CD4-positive, alpha-beta T cell treated with Interleukin-17A for 1 hour (primary cell): ENCODE measurements at places on chromosomes 11 and 22.

GRCh38 chr11:65856689-65857499 lies 1.1 kb downstream of the CFL1 start:
- peak; percentile 86 for DNase-seq

DNA sequence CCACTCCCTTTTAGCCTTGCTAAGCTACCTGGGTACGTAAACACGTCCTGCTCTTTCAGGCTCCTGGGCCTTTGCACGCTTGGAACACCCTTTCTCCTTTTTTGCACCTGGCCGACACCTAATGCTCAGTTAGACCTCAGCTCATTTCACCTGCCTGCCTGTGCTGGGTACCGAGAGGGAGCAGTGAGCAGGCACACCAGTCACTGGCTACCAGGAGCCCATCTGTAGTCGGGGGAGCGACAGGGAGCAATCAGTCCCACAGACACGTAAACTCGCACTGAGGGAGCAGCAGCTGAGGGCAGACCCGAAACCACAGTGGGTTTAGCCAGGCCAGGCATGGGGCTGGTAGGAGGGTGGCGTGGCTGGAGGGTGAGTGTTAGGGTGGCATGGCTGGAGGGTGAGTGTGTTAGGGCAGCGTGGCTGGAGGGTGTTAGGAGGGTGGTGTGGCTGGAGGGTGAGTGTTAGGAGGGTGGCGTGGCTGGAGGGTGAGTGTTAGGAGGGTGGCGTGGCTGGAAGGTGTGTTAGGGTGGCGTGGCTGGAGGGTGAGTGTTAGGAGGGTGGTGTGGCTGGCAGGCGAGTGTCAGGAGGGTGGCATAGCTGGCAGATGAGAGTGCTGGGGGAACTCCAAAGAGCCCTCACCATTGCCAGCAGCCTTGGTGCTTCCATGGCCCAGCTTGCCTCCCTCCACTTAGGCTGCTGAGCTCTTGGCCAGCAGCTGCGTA lies 6.4 kb upstream of the GTSE1 start:
- peak; percentile 16 for DNase-seq

- no peak for DNase-seq
These were observed 1.3 kb downstream of the HPS5 start for GRCh38 chr11:18320617-18321016.

DNA sequence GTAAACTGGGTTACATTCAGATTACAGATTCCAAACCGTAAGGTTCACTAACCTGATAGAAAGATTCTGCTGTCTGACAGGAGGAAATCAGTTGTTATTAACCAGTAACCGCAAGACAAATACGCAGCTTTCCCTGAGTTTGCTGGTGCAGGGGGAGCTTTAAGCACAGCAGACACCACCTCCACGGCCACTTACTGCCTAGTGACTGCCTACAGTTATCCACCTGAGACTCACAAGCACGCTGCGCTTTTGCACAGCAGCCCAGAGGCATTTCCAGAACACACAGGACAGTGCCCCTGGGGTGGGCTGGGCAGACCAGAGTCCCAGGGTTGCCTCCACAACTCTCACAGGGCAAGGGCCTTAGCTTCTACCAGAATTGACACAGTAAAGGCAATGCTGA lies 90.9 kb downstream of the CTTN start:
- DNase-seq, result no peak

GRCh38 chr22:43823911-43824665 lies 12.0 kb upstream of the EFCAB6 start:
- DNase-seq, result no peak

GRCh38 chr11:115222863-115223530 lies 281.2 kb downstream of the CADM1 start:
- peak; percentile 7 for DNase-seq

DNA sequence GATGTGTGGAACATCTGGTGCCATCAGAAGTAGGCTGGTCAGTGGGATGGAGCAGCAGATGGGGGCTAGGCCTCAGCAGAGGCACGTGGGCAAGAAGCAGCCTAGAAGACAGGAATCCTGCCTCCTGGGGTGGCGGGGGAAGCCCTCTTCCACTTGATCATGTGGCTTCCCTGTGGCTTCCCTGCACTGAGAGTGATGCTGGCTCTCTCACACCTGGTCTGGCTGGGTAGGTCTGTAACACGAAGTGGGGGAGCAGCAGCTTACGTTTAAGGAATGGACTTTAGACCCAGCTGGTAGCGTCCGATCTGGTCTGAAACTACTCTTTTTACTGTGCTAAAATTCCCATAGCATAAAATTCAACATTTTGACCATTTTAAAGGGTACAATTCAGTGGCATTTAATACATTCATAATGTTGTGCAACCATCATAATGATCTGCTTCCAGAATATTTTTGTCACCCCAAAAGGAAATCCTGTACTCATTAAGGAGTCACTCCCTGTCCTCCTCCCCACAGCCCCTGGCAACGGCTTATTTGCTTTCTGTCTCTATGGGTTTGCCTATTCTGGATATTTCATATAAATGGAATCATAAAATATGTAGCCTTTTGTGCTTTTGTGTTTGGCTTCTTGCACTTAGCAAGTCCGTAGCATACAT lies 21.7 kb downstream of the PTPN5 start:
- DNase-seq, result no peak

DNA sequence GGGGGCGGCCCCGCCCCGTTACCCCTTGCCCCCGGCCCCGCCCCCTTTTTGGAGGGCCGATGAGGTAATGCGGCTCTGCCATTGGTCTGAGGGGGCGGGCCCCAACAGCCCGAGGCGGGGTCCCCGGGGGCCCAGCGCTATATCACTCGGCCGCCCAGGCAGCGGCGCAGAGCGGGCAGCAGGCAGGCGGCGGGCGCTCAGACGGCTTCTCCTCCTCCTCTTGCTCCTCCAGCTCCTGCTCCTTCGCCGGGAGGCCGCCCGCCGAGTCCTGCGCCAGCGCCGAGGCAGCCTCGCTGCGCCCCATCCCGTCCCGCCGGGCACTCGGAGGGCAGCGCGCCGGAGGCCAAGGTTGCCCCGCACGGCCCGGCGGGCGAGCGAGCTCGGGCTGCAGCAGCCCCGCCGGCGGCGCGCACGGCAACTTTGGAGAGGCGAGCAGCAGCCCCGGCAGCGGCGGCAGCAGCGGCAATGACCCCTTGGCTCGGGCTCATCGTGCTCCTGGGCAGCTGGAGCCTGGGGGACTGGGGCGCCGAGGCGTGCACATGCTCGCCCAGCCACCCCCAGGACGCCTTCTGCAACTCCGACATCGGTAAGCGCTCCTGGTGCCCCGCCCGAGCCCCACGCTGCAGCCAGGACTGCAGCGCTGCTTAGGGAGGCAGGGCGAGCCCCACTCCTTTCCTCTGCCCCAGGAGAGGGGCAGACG lies at the start of gene TIMP3:
Gene TIMP3 (plus strand): TSS at position 169 of the 700 bp plus-strand sequence. CDS start 297 bp downstream, at position 466.
- no peak for DNase-seq

DNA sequence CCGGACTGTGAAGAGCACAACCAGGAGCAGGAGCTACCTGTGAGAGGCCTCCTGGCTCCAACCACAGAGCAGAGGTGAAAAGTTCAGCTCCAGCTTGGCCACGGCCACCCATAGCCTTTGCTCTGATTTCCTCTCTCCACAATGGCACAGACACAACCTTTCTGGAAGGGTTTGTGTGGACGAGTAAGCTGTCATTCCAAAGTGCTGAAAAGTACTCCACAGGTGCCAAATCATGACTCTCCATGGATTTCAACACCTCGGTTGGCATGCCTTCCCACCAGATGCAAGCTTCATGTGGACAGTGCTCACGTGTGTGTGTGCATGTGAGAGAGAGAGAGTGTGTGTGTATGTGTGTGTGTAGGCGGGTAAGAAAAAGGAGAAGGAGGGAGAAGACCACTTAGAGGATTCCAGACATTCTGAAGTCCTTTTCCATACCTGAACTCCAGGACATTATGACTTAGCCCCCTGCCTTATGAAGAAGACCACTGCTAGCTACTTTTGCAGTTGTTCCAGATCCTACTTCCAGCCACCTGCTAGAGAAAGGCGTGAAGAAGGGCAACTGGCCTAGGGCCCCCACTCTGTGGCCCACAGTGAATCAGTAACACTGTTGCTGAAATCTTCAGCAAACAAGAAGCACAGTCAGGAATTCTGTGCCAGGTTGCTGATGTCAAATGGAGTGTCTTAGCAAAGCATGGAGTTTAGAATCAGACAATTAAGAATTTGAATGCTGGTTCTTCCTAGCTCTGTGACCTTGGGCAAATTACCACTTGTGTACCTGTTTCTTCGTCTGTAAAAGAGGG lies 13.9 kb upstream of the NAV2 start:
- DNase-seq, result no peak

GRCh38 chr11:83543706-83544439 lies 257.7 kb upstream of the CCDC90B start:
- DNase-seq, result no peak

DNA sequence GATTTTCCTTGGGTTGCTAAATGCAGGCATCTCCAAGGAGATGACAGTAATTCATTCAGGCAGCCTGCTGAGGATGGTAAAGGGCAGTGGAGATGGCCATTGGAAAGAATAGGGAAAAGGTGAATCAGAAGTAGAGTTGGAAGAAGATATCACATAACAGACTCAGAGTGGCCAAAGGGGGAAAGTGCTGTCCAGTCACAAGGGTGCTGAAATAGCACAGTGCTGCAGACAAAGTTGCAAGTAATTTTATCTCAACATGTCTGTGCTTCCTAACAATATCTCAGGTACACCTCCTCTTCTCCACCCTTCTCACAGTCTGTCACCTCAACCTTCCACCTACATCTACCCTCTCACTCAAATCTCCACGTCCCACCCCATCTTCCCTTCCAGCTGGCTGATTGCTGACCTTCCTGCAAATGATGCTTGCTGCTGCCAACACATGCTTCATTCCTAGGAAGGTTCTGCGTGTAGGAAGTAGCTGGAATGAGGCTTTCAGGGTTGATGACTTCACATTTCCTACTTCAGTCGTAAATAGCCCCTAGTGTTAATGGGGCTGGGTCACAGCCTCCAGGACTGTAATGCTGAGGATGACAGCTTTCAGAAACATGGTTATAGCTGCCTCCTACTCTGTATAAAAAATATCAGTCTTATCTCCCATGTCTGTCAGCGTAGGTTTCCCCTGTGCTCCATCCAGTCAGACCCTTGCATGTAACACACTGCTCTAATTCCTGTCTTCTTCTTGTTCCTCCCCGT lies 123.9 kb downstream of the CTNND1 start:
- DNase-seq, result no peak

DNA sequence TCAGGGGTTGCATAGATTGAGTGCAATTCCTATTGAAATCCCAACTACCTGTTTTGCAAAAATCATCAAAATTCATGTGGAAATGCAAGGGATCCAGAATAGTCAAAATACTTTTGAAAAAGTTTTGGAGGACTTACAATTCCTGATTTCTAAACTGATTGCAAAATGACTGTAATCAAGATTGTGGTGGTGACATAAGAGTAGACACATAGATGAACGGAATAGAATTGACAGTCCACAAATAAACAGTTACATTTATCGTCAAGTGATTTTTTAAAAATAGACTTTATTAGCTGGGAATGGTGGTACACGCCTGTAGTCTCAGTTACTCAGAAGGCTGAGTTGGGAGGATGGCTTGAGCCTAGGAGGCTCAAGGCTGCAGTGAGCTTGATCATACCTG lies 2.6 kb upstream of the SLC7A4 start:
- no peak for DNase-seq

- no peak for DNase-seq
These were observed 7.2 kb upstream of the NIPSNAP1 start for GRCh38 chr22:29587938-29588699.

GRCh38 chr11:107707807-107708206 lies 4.0 kb downstream of the SLN start:
- no peak for DNase-seq

DNA sequence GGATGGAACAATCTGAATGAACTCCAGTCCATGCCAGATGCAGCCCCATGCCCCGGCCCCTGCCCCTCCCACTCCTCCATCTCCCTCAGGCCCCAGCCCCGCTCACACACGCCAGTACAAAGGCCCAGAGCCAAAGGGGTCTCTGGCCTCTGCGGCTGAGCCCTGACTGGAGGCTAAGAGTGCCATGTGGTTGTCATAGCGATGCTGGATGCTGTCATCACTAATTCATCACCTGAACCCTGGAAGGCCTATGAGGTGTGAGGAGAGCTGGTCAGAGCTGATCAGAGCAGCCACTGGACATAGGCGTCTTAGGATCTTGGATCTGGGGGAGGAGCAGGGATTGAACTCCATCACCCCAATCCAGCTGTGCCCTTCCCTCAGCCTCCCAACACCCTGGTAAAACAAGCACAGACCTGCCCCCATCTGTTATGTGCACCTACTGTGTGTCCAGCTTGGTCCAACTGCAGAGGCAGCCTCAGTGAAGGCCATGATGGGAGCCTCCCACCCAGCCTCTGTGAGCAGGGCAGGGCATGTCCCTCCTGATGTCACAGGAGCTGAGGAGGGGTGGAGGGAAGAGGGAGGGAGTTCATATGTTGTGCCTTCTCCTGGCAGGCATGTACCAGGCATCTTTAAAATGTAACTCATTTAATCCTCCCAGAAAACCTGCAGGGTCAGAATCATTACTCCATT lies 16.7 kb downstream of the PDE2A start:
- DNase-seq, result no peak

DNA sequence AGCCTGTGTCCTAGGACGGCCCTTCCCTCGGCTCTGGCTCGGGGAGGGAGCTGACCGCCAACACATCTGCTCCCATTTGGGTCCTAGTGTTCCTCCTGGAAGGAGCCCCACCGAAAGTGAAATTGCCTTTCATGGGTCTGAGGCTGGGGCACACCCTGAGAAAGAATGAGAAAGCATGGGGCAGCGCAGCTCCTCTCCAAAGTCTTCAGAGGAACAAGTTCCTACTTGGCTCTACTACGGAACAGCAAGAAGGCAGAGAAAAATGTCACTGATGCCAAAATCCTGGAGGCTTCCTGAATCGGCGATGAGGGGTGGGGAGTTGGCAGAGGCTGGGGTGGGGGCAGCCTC lies 41.5 kb upstream of the MYEOV start:
- DNase-seq, result no peak

DNA sequence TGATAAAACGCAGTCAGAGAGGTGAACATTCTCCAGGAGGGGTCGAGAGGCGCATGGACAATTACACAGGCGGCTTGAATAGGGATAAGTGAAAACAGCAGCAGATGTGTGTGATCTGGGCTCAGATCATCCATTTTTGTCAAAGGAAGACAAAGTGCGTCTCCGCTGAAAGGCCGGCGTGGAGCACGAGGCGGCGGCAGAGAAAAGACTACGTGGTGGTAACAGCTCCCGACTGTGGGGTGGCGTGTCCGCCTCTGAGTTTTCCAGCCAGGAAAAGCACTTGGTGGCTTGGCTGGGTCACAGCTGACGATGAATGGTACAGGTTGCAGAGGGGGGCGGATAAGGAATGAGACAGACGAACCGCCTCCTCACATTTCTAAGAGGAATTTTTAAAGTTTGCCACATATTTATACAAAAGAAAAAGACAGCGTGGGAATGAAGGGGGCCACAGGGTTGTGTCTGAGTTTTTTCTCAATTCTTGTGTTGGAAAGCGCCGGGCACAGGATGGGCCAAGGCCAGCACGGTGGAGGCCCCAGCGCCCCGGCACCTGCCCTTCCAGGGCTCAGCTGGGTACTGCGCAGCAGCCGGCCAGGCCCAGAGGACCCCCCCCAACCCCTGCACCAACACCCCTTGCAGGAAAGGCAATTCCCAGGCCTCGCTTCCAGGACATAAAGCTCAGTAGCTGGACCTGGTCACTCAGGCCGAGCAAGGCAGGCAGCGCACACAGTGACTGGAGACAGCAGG lies 80.4 kb downstream of the TRMU start:
- no peak for DNase-seq
